ENCODE measurements at places on chromosomes 4 and X. TPM values are rescaled to one million over a fixed set of nuclear protein-coding genes. Genes with fewer than 3 reads are reported as not detected.

CENPE gene
- 22.4 TPM for total RNA-seq

BMP15 gene
- not detected for total RNA-seq

NUDT11 gene
- total RNA-seq = 30.6 TPM

MSANTD1 gene
- total RNA-seq = 0.32 TPM

PAGE1 gene
- not detected for total RNA-seq

SOWAHD gene
- not detected for total RNA-seq

UGT2B7 gene
- total RNA-seq = not detected

SSX3 gene
- not detected for total RNA-seq

VSIG4 gene
- total RNA-seq = not detected

MID2 gene
- total RNA-seq = 3.1 TPM

SYTL4 gene
- 7.4 TPM for total RNA-seq

FAM193A gene
- 12.2 TPM for total RNA-seq

LRIT3 gene
- not detected for total RNA-seq

SULT1B1 gene
- not detected for total RNA-seq

TRIML2 gene
- 34.9 TPM for total RNA-seq

MECP2 gene
- 33.0 TPM for total RNA-seq

STARD8 gene
- 0.72 TPM for total RNA-seq

CCNB3 gene
- 0.54 TPM for total RNA-seq

RHOXF2B gene
- not detected for total RNA-seq

KLHL13 gene
- 5.3 TPM for total RNA-seq

PRIMPOL gene
- 12.8 TPM for total RNA-seq

LGI2 gene
- total RNA-seq = not detected

C4orf50 gene
- not detected for total RNA-seq

DMP1 gene
- 0.02 TPM for total RNA-seq

FAM90A26 gene
- total RNA-seq = not detected

FAM50A gene
- 67.5 TPM for total RNA-seq

ARAP2 gene
- 7.9 TPM for total RNA-seq

REPS2 gene
- 0.12 TPM for total RNA-seq
